ENCODE measurements at places on chromosomes 16 and 17.
A peak's percentile ranks its signal among the peaks of the same experiment; 100 is the strongest.

GRCh38 chr17:49242813-49243212 is 12.2 kb upstream of the PHOSPHO1 start:
- DNase-seq, result no peak

DNA sequence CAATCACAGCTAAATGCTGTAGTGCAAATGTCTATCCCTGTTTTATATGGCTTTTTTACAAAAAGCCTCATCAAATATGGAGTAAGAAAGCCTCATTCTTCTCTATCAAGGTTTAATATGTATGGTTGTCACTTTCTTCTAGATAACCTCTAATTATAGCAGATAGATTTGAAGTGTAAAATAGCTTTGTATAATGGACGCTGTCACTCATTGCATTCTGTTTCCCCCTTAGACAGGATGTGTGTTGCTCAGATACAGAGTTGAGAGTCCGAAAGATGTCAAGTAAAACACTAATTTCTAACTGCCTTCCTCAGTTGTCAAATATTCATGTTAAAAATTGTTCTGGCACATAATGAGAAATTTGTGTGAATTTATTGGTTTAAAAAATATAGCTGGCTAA is 88.0 kb downstream of the NLK start:
- DNase-seq, result no peak

DNA sequence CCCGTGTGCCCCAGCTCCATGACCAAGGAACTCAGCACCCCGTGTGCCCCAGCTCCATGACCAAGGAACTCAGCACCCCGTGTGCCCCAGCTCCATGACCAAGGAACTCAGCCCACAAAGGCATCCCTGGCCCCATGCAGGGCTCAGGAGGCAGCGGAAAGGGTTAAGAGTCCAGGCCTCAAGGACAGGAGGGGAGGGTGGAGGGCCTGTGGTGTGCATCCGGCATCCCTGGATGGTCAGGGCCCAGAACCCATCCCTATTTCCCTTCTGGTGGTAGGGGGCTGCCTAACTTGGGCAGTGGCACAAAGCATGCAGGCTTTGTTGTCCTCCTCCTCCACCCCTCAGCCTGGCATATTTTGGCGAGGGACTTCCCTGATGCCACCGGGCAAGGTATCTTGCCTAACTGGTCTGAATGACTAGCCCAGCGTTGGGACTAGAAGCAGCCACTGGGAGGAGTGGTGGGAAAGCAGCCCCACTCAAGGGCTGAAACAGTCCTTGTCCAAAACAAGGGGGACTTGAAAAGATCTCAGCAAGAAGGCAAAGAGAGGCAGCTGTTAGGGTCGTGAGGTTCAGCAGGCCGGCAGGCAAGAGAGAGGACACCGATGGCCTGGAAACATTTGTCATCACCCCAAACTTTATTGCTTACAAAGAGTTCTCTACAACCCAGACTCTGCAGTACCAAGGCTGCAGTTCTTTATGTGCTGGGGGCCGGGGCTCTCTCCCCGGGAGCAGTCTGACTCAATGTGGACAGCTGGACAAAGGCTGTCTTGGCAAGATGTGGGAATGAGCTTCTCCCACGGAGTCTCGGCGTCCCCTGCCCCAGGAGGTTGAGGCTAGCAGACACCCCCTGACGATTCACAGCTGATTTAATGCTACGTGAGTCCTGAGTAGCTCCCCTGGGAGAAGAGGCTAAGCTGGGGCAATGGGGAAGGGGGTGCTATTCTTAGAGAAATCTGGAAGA is 902 bp upstream of the SPATA32 start:
- DNase-seq, result no peak

DNA sequence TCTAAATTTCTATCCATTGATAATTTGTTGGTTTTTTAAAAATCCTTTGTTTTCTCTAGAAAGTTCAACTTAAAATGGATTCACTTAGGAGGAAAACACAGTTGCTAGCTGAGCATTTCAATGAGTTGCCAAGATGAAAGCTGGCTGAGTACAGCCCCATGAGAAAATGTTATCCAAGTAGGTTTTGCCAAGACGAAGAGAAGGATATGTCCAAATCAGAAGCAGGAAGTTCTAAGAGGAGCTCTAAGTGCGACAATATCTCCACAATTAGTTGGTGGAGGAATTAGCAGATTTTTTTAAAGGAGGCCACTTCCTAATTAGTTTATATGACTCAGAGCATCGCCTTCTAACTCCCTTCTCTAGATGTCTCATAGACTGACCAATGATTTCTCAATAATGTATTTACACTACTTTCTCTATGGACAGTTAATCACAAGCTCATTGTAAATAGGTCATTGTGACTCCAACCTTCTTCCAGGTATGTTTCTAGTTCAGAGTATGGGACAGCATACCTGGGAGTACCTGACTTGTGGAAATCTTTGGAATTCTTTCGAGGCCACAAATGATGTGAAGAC is 873.3 kb upstream of the SOX9 start:
- no peak for DNase-seq

DNA sequence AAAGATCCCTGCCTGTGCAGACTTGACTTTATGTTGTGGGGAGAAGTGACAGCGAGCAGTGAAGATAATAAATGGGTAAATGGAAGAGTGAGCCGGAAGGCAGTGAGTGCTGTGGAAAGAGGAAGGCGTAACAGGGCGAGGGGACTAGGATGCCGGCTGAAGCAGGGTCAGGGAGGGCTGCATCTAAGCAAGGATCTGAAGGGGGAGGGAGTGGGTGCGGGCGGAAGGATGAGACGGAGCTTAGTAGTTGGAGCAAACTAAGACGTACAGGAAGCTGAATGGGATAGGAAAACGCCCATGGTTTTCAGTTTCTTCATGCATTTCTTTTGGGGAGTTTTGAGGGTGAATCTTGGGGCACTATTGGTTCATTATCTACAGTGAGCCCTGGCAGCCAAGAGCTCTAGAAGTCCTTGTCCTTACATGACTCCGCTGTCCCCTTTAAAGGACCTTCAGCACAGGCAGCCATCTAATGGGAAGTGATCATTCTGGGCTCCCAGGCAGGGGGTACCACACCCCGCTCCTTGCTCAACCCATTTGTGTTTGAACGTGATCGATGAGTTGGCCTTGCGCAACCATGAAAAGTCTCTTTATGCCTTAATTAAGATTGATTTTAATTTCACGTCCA is 10.4 kb upstream of the NAT9 start:
- DNase-seq, result no peak

GRCh38 chr17:14329900-14330491 is 29.1 kb downstream of the HS3ST3B1 start:
- DNase-seq, result no peak

DNA sequence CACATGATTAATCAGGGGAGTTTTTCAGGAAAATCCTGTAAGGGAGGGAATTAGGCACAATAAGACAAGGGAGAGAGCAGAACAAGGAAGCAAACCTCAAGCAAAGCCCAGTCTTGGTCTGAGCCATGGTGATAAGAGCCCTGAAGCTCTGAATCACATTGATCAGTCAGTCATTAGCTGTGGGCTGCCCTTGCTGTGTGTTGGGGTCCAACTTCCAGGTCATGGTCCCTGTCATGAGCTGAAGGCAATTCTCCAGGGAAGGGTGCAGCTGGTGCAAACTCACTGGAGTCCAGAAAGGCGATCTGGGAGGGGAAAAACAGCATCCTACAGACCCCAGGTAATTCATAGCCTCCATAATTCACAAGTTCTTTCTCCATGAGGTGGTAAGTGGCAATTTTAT is 89.9 kb downstream of the CYLD start:
- no peak for DNase-seq

GRCh38 chr16:89290887-89291286 is 73.4 kb downstream of the ZNF778 start:
- DNase-seq, result no peak

DNA sequence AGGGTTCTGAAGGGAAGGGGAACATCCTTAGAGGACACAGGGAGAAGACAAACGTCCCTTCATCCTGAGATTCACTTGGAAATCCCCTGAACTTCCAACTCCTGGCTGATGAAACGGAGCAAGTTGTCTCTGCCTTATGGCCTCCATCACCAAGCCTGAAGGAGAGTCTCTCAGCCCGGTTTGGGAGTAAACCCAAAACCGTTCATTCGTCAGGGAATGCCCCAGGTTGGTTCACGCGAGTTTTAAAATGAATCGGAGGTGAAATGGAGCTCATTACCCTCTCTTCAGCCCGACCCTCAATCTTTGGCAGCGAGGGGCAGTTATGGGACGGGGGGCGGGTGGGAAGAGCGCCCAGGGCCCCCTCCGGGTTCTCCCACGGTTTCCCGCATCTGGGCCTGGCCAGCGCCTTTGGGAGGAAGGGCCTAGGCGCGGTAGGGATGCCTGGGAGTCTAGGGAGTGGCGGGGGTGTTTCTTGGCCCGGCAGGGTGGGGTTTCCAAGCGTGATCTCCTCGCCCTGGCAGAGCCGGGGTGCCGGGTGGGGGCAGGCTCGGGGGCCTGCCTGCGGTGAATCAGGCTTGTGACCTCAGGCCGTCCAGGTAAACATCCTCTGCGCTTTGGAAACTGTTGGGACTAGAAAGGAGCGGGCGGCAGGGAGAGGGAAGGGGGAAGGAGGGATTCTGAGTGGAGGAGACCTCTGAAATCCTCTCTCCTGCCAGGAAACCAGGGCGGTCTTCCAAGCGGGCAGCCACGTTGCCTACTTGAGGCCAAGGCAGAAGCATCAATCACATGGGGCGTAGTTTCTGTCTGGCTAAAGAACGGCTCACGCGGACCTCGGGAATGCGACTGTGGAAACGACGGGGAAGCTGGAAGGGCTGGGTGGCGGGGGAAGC is 24.1 kb upstream of the HOXB13 start:
- DNase-seq, result no peak

GRCh38 chr16:80735846-80736245 is 68.6 kb downstream of the CDYL2 start:
- no peak for DNase-seq

DNA sequence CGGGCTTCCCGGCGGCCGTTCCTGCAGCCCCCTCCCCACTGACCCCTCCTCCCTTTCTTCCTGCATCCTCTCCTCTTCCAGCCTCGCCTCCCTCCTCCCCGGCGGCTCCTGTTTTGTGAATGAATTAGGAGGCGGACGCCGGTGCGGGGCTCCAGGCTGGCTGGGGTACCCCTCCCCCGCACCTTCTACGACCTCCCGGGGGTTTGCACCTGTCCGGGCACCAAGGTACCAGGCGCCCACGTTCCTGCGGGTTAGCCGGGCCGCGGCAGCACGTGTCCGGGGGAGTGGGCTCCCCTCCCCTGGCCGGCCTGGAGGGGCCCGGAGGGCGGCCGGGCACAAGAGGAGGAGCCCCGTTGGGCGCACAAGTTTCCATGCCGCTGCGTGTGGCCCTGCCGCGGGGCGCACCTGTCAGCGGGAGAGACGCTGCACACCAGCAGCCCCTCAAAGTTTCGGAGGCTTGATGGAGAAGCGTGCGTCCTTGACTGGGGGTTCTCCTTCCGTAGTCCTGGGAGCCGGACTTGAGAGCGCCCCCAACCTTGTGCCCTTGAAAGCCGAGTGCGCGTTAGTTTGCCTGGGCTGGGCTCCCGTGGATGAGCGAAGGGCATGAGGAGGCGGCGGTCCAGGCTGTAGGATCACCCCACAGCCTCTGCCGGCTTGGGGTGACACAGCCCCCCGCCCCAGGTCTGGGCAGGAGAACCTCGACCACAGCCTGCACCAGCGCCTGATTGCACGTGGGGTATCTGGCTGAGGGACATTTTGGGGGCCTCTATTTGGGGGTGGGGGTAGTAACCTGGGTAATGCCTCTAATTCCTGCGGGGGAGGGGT is 1.2 kb downstream of the HAS3 start:
- DNase-seq, result no peak

DNA sequence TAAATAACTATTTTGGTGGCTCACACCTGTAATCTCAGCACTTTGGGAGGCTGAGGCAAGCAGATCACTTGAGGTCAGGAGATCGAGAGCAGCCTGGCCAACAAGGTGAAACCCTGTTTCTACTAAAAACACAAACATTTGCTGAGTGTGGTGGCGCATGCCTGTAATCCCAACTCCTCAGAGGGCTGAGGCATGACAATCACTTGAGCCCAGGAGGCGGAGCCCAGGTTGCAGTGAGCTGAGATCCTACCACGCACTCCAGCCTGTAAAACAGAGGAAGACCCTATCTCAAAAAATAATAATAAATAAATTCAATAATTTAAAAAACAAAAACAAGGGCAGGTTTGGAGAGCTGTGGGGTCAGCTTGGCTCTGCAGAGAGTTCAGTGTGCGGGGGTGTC is 5.7 kb upstream of the SLC4A1 start:
- DNase-seq, result no peak

- no peak for DNase-seq
Observed at GRCh38 chr17:72466606-72467005, 345.8 kb downstream of the SOX9 start.

GRCh38 chr16:16092925-16093627 is 130.2 kb downstream of the ABCC6 start:
- DNase-seq, result peak; percentile 21

- DNase-seq, result no peak
Observed at GRCh38 chr16:56272583-56272894, 81.2 kb downstream of the GNAO1 start.

GRCh38 chr17:64775701-64776570 is 113.8 kb upstream of the SMURF2 start:
- DNase-seq, result no peak

DNA sequence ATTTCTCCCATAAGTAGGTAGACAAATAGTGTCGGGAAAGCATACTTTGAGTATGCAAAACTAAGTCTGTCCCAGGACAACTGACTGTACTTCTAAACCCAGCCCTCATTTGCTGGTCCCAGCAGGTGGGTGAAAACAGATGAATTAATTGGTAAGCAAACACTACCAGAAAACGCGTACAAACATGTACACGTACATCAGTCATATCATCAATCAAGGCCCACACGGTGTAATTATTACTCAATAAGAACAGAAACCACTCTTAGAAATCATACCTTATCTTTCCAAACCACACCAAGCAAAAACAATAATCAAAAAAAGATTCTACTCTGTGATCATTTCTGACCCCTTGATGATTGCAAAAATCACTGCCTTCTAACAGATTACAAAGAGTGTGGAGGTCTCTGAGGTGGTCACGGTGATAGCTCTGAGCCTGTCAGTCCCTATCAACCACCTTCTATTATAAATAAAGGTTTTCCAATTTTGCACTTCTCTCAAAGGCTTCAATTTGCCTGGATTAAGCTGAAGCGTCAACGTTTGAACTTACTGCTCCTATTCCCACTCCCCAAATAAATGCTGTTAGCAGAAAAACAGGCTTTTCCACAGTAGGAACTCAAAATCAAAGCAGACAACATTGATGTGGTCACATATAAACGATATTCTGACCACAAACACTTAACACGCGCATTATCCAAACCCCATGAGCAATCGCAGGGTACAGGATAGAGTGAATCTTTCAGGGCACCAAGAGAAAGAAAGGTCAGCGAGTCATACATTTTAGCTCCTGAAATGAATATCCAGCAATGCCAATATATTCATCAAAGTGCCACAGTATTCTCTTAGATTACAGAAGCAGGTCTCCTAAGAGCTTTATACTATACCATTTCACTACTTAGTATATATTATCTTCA is 211.9 kb downstream of the STX8 start:
- DNase-seq, result no peak

DNA sequence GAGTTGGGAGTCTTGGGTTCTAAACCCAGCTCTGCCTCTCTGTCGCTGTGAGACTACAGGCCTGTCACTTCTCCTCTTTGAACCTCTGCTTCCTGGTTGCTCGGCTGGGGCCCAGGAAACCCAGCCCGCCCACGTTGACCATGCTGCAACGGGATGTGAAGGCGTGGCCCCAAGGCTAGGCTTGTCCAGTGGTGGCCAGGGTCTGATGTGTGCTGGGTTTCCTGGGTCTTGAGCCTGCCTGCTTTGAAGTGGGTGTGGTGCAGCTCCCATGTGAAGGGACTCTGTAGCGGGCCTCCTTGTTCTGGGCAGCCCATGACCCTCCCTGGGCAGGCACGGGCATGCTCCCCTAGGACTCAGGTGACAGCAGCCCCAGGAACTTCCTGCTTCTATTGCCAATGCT is 82.3 kb downstream of the SDR42E1 start:
- no peak for DNase-seq
